Activated CD8-positive, alpha-beta memory T cell treated with anti-CD3 and anti-CD28 coated beads for 4 hours (primary cell): ENCODE measurements at places on chromosomes 12 and 14.

DNA sequence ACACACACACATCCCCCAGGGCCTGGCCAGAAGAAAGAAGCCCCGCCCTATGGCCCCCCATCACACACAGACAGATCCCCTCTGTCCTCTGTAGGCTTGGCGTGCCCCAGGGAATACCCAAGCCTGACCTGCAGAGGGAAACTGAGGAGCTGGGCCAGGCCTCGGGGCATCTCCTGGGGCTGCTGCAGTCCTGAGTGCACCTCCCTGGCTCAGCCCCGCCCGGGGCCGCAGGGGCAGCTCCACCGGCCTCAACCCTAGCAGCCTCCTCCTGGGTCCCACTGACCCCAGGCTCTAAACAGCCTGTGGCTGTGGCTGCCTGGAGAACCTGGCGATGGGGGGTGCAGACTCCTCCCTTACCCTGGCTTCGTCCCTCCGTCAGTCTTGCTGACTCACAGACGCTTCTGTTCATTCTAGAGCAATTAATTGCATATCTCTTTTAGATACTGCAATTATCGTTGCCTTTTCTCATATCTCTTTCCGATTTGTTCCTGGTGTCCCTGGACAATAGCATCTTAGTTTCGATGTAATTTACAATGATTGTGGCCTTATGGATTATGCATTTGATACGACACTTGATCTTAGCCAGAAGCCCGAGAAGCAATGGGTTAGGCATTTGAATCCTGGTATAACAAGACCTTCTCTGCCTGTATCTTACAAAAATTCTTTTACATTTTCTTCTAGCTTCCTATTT is 45.8 kb upstream of the EIF5 start:
- no peak for DNase-seq

- DNase-seq, result no peak
Measured at GRCh38 chr14:96676166-96676565, 121.0 kb upstream of the VRK1 start.

DNA sequence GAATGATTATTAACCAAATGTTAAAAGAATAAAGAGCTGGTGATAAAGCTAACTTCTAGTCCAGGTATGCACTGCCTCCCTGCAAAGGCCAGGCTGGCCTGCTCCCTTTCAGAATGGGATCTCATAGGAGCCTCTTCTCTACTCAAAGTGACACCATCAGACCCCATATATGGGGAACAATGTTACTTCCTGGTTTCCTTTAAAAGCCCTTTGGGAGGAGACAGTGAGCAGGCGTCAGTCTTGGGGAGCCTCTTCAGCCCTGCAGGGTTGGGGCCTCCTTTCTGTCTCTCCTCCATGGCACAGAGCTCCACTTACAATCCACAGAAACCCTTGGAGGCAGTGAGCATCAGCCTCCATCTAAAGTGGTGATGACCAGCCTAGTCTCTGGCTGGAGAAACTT is 17.3 kb upstream of the GPRC5A start:
- DNase-seq, result no peak

DNA sequence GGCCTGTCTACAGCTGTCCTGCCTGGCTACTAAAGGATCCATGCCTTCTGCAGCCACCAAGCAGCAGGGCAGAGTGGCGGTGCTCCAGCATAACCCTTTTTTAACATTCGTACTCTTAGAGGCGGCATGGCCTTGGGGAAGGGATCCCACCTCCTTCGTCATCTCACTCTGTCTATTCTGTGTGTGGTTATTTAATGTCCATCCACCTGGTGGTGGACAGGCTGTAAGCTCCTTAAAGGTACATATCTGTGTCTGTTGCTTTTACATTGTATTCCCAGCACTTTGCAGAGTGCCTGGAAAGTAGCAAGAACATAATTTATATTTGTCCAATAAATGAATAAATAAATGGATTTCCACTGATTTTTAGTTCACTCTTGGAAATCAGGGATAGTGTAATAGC is 15.7 kb upstream of the ACOT1 start:
- no peak for DNase-seq

DNA sequence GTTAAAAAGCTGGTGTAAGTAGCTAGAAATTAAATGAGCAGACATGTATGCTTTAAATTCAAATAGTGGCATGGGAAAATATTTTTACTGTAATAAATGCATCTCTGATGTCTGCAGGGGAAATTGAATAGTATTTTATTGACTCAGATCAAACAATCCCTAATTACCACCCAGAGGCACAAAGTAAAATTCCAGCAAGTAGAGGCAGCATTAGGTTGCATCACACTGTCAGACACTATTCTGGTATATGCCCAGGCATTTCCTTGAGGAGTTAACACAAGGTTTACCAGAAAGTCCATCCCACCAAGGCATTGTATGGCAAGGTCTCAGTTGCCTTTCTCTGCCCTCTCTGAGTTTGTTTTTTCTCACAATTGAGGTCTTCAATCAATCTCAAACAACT is 201.6 kb upstream of the KITLG start:
- no peak for DNase-seq

DNA sequence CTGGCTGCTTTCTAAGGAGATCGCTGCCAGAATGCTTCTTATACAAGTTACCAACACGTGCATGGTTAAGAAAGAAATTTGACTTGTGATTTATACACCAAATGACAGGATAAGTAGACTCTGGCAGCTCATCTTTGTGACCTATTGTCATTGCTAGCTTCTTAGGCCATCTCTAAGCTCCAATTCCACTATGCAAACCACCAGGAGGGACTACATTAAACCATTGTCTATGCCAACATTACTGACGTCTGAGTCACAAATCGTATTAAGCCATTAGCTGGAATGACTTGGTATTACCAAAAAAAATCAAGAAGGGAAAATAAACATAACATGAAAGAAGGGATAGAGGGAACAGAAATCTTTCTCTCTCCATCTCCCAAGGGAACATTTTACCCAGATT is 15.8 kb upstream of the VPS33A start:
- DNase-seq, result no peak
